ELF-1 (cell line): ENCODE measurements at places on chromosomes 7 and 10.

GRCh38 chr7:56175771-56176170 lies 59.6 kb upstream of the NUPR2 start:
- DNase-seq = no peak

DNA sequence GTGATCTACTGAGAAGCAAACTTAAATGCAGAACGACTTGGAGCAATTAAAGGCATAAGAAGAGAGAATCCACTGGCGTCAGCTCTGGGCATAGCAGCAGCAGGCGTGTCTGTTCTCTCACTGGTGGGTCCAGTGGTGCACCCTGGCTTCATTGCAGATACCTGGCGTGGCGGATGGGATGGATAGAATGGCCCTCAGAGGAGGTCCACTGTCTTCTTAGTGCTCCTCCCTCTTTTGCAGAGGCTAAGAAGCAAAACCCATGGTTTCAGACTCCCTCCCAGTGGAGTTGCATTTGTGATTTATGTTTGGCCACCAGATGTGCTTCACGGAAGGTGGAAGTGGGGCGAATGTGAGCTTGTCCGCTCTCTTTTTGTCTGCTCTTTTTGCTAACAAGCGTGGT lies 28.4 kb upstream of the PRKAG2 start:
- DNase-seq = no peak

- peak; percentile 37 for DNase-seq
These were observed 98.0 kb downstream of the NPY start for GRCh38 chr7:24381894-24382505.

- DNase-seq = peak; percentile 75
These were observed 117.6 kb upstream of the FAM204A start for GRCh38 chr10:118459642-118460193.

DNA sequence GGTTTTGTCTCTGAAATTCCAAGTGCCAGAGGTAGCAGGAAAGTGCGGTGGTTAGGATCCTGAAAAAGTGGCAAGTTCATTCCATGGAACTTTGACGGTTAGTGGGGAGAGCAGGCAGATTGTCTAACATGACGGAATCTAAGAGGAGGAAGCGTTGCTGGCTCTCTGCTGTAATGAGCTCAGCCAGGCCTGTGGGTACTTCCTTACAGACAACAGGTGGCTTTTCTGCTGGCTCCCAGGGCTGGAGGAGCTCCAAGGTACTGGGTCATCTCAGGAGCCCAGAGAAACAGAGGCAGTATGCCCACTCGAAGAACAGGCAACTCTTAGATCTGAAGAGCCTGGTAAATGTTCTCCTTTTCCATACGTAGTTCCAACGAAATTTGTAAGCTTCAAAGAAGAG lies 3.1 kb upstream of the AIFM2 start:
- no peak for DNase-seq

GRCh38 chr10:43134126-43134905 lies 3.9 kb upstream of the CSGALNACT2 start:
- no peak for DNase-seq

DNA sequence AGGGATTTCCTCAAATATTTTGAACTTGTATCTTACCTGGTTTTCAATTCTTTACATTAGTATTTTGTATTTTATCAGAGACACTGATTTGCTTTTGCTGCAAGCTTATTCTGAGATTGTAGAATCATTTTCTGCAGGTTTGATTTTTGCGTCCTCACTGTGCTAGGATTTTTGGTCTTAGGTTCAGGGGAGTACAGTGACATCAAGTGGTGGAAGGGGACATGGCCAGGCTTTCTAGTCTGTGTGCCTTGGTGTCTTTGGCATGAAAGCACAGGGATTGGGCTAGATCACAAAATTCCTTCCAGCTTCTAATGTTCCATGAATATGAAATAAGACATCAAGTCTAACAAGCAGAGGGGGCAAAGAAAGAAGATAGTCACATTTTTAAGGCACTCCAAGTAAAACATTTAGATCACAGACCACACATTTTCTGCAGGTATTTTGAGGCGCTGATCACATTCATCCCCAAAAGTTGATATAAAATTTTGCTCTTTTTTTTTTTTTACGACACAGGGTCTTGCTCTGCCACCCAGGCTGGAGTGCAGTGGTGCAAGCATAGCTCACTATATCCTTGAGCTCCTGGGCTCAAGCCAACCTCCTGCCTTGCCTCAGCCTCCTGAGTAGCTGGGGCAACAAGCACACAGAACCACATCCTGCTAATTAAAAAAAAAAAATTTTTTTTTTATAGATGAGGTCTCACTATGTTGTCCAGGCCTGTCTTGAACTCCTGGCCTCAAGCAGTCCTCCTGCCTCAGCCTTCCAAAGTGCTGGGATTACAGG lies 124.4 kb downstream of the PON1 start:
- peak; percentile 40 for DNase-seq

DNA sequence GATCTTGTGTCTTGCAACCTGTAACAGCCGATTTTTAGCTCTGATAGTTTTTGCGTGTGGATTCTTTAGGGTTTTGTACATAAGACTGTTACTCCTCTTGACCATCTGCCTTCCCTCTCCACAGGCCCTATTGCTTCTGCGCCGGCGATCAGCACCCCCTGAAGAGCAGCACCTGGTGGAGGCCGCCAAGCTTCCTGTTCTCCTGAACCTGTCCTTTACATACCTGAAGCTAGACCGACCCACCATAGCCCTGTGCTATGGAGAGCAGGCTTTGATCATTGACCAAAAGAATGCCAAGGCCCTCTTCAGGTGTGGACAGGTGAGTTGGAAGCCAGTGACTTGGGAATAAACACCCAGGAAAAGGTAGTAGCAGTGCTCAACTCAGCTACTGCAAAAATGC lies 12.6 kb downstream of the FKBP6 start:
- no peak for DNase-seq

GRCh38 chr7:50422858-50423257 lies 27.3 kb downstream of the FIGNL1 start:
- no peak for DNase-seq

DNA sequence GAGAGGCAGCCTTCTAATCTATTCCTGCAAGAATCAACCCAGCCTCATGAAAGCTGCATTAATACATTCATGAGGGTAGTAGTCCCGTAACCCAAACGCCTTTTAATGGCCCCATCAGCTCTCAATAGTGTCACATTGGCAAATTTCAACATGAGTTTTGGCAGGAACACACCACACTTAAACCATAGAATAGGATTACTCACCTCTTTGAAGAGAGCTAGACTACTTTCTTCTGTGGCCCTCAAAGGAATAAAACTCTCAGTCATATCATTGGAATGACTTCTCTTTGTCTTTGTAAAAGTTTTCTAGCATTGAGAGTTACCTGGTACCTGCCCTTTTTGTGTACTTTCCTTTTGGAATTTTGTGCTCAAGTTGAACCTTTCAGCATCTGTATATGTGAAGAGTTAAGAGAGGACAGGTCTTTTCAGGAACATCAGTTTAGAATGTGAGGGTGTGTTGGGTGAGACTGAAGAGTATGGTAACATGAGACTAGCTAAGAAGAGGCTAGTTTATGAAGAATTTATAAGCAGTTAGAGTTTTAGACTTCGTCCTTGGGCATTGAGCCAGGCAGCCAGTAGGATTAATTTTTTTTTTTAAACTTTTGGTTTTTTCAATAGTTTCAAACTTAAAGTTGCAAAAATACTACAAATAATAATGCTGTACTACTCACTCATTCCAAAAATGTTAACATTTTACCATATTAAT lies 92.6 kb downstream of the MLLT10 start:
- DNase-seq = no peak

GRCh38 chr7:137895301-137896221 lies 48.8 kb upstream of the DGKI start:
- DNase-seq = no peak

DNA sequence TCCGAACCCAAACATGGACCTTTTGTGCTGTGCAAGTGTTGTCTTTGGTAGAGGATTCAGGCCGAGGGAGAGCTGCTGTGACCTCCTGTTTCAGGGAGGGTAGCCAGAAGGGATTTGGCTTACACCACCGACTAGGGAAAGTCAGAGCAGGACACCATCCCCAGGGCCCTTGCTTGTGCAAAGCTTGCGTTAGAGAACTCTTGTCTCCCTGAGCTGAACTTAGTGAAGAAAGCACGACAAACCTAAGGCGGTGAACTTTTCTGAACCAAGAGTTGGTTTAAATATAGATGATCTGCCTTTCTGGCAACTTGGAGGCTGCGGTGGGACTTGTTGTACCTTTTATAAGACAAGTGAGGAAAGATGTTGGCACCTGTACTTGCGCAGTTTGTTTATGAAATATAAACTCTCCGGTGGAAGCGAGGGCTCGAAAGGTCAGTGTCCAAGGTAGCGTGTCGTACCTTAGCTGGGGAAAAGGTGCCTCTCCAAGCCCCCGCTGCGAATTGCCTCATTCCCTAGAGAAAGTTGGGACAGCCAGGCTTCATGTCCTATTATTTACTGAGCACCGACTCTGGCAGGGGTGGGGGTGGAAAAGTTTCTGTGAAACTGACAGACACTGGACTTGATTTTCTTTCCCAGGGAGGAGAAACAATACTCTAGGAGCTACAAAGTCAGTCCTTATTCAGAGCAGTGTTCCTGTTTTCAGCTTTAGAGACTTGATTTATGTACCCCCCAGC lies 31.6 kb downstream of the WBP1L start:
- DNase-seq = no peak

GRCh38 chr10:6297951-6298381 lies 95.2 kb downstream of the PFKFB3 start:
- no peak for DNase-seq

DNA sequence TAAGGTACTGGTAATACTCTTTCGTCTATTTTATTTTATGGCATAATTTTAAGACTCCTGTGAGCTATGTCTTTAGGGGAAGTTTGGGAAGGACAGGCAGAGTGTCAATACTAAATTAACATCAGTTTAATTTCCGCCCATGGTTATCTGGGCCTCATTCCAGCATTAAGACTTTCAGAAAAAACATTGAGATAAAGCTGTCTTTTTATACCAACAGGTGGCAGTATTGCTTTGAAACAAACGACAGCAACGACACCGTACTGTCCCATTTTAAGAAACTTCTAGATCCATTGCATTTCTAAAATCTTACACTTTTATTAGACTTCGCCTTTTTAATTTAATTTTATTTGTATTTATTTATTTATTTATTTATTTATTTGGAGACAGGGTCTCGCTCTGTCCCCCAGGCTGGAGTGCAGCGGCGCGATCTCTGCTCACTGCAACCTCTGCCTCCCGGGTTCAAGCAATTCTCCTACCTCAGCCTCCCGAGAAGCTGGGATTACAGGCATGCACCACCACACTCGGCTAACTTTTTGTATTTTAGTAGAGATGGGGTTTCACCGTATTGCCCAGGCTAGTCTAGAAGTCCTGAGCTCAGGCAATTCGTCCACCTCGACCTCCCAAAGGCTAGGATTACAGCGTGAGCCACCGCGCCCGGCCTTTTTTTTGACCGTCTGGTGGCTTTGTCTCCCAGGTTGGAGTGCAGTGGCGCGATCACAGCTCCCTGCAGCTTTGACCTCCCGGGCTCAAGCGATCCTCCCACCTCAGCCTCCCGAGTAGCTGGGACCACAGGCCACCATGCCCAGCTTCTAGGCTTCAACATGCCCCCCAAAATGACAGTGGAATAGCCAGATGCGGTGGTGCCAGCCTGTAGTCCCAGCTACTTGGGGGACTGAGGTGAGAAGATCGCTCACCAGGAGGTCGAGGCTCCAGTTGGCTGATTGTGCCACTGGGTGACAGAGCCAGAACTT lies 78.7 kb upstream of the C1GALT1 start:
- peak; percentile 34 for DNase-seq
